ENCODE measurements at places on chromosomes 3 and 15.

- DNase-seq: no peak
These were observed 42.9 kb downstream of the SCN5A start for GRCh38 chr3:38606561-38606960.

GRCh38 chr15:58378241-58379085 lies 53.3 kb upstream of the LIPC start:
- no peak for DNase-seq

DNA sequence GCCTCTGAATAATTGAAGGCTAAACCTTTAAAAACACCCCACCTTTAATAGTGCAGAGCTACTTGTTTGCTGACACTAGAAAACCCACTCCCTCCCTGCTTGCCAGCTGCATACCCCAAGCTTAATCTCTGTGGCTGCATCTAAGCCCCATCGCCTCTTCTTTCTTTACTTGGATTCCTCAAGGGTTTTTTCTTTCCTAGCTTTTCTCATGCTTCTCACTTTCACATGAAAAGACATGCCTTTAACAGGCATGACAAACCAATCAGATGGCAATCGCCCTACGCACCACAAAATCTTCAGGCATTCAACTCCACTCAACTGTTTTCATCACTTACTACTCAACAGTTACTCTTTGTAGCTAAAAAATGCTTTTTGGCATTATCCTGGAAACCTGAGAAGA lies 77.5 kb downstream of the PLD1 start:
- DNase-seq: no peak

- peak; percentile 2 for DNase-seq
These were observed 34.1 kb downstream of the ABTB1 start for GRCh38 chr3:127706785-127707351.

GRCh38 chr3:46353090-46353489 lies 821 bp upstream of the CCR2 start:
- no peak for DNase-seq

Data from activated T-cell treated with anti-CD3 and anti-CD28 coated beads, Interleukin-2, amount 50 U/mL, for 24 hours (primary cell).